ENCODE measurements at places on chromosomes 5 and 9.

- no peak for DNase-seq
These were observed 42.9 kb downstream of the LURAP1L start for GRCh38 chr9:12817702-12818101.

DNA sequence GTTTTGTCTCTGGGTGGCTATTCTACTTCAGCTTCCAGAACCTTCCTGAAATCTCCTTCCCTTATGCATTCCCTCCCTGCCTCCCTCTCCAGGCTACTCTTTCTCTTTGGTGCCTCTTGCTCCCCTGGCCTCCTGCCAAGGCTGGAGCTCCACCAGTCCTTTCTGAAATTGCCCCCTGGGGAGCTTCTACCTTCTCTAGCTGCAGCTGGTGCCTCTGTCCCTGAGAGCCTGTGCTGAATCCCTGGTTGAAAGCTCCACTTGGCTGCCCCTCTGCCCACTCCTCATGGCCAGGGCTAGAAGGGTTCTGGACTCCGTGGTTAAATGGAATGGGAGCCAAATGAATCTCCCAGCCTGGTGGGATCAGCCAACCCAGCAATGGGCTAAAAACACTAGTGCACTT lies 80.1 kb downstream of the COL15A1 start:
- DNase-seq, result no peak

DNA sequence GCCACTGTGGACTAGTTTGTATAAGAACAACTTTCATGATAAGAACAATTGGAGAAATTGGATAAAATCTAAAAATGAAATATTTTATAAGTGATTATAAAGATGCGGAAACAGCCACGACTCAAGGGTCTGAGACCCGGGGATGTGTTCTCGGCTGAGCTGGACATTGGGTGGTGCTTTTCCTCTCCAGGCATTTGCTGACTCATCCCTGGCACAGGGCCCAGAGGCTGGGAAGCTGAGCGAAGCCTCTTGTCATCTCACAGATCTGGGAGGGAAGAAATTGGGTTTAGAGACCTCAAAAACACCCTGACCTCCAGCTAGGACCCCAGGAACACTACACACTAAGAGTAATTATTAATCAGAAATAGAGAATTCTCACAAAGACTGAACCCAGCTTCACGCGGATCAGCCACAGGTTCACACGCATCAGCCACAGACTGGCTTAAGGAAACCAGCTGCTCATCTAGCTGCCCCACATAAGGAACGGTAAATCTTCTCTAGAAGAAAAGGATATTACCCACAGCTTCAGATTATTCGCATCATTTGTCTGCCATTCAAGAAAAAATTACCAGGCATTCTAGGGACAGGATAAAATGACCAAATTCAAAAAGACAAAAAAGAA lies 2.8 kb upstream of the OR2V1 start:
- no peak for DNase-seq

- DNase-seq, result no peak
These were observed 20.3 kb downstream of the TBC1D2 start for GRCh38 chr9:98235126-98235525.

DNA sequence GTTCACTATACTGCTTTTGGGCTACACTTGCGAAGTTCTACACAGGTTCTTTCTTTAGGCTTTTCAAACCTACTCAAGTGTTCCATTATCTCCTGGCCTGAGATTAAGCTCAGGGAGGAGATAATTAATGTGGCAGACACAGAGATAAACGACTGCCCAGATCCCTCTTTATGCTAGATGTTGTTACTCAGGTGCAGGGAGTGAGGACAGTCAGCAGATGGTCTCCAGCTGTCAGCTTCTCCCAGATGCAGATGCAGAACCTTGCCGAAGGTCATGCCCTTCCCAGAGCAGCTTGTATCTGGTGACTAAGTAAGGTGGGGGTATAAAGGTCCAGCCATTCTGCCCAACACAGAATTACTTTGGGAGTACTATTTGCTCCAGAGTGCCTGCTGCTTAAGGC lies 166.2 kb downstream of the ZNF462 start:
- no peak for DNase-seq

GRCh38 chr5:2642684-2643345 lies 108.7 kb downstream of the IRX2 start:
- DNase-seq, result no peak

GRCh38 chr9:84697509-84698114 lies 28.1 kb downstream of the NTRK2 start:
- DNase-seq, result peak; percentile 36

DNA sequence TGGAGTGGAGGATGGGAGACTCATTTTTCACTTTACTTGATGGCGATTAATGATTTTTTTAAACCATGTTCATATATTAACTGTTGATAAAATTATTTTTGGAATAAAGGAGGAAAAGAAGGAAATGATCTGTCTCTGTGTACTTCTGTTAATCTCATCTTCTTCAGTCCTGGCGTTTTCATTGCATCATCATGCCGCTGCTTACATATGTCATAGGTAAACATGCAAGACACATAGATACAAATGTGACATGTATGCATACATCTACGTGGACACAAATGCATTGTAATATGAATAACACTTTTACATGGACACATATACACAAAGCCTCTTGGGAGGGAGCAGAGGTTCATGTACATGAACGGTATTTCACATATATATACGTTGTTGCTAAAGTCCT lies 10.0 kb downstream of the TMEM174 start:
- DNase-seq, result no peak

DNA sequence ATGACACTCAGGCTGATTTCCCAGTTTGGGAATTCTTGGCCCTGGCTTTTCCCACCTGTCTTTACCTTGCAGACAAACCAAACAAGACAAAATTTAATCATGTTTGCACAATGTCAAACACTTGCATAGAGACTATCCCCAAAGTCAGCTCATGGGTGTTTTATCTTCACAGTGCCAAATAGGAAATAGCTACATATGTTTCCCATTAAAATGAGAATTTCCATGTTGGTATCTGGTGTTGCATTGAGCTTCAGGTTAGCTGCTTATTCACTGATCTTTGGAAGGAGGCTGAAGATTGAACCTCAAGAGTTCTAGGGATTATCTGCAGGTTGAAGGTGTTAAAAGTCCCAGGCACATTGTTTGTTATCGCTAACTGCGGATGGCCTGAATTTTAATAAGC lies 19.5 kb downstream of the MAP1B start:
- no peak for DNase-seq

DNA sequence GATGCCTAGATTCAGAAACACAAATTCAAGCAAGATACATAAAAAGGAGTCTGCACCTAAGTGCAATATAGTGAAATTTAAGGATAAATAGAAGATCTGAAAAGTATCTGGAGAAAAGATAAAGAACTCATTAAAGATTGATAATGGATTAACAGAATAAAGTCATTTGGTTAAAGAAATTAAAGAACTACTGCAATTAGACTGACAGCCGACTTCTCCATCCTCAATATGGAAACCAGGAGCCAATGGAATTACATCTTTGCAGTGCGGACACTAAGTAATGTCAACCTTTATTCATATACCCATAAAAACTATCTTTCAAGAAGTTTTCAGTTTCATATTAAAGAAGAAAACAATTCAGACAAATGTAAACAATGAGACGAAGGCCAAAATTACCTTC lies 81.0 kb downstream of the MRPL36 start:
- no peak for DNase-seq

DNA sequence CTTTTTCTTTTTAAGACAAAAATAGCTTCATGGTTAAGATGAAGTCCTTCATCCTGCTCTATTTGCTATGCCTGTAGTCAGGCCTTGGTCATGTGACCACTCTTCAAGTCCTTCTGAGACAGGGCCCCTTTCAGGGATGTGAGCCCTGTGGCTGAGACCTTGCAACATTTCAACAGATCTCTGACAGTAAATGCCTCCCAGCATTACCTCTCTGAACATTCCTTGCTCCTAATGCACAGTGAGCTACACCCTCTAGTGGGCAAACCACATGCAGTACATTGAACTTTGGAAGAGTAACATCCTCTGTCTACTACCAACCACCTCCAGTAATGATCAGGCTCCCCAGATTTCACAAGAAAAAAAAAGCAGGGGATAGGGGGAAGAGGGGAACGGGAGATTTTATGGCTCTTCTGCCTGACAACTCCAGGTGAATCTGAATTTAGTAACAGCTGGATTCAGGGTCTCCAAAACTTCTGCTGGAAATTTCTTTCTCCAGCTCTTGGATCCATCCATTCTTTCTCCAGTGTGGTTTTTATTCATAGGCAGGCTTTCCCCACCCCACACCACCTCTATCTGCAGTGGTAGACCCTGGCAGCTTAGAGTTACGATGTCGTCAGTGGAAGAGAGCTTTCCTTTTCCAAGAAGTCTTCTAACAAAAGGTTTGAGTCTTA lies 8.9 kb upstream of the FBXO38 start:
- no peak for DNase-seq

DNA sequence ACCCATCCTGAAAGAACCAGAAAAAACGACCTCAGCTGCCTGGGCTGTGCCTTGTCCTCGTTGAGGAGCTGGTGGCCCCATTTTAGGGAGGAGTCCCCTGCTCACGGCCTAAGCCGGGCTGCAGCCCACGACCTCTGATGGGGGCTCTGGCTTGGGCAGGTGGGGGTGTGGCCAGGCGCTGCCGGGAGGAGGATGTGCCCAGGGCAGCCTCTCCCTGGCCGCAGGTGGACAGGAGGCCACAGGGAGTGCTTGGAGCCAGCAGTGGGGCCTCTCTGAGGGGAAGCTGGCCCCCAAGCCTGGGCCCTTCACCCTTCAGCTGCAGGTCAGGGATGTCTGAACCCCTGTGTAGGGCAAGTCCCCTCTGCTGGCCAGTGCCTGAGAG lies 2.5 kb downstream of the DIPK1B start:
- no peak for DNase-seq

DNA sequence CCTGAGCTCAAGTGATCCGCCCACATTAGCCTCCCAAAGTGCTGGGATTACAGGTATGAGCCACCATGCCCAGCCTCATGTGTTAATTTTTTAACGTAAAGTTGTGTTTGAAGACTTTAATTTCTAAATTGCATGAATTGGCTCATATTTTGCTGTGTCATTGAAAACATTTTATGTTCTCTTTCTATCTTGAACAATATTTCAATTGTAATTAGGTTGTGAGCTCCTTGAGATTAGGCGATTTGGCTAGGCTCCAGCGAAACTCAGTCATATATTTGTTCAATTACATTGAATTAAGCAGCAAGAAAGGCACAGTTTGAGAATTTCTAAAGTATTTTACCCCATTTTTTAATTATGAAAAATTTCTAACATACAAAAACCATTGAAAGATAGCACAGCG lies 34.0 kb downstream of the GAPVD1 start:
- DNase-seq, result no peak

DNA sequence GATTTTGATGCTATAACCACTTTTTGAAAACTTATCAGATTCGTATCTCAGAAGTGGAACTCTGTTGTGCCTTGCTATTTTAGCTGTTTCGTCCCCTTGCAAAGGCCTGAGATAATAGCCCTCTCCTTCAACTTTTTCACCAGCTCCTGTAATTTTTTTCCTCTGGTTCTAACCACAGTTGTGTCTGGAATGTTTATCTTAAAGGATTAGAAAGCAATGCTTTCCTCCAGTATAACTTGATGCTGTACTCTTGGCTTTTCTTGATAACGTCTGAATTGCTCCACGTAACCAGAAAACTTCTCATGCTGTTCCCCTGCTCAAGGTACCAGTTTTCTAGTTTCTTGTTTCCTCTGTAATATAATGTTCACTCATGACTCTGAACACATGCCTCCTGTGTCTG lies 209.4 kb downstream of the DTWD2 start:
- DNase-seq, result no peak

GRCh38 chr5:135218486-135218755 lies 180.6 kb downstream of the MACROH2A1 start:
- DNase-seq, result no peak

DNA sequence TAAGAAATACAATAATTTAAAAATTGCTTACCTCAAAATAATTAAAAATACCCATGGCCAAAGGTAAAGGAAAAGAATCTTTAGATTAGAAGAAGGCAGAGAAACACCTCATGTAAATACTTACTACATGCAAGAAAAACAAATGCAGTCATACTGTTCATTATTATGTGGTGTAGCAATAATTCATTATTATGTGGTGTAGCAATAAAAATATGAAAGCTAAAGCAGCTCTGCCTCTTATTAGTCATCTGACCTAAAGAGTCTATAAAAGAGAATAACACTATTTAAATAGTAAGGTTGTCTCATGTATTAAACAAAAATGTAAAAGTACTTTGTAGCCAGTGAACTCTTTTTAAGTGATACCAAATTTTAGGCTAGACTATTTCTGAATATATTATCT lies 6.6 kb downstream of the DTWD2 start:
- no peak for DNase-seq

- DNase-seq, result no peak
These were observed 15.0 kb downstream of the PTAR1 start for GRCh38 chr9:69744688-69745380.

Data from activated T-cell treated with anti-CD3 and anti-CD28 coated beads for 48 hours (primary cell).